AG09309 (cell line): ENCODE measurements at places on chromosomes 1 and 21.

DNA sequence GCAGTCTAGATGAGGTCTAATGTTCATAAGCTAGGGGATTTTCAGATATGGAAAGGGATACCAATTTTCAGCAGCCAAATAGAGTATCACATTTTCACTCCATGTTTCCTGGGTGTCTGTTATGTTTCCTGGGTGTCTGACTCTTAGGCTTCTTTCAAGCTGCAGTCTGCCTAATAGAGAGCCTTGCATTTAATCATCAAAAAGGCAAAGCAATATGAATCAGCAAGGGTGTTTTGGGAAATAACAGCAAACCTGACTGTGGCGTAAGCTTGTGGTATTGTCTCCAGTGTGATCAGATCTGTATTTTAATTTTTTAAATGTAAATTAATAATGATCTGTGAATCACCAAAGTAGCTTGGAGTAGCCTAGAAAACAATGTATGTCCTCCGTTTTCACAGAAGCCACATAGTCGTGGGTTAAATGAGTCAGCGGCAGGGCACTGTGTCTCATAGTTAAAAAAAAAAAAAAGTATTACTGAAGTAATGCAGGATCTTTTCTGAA, 10.4 kb downstream of the LGALS8 start:
- peak; percentile 20 for DNase-seq

- DNase-seq = no peak
Measured at GRCh38 chr1:156419854-156420204, 50.8 kb downstream of the RHBG start.

DNA sequence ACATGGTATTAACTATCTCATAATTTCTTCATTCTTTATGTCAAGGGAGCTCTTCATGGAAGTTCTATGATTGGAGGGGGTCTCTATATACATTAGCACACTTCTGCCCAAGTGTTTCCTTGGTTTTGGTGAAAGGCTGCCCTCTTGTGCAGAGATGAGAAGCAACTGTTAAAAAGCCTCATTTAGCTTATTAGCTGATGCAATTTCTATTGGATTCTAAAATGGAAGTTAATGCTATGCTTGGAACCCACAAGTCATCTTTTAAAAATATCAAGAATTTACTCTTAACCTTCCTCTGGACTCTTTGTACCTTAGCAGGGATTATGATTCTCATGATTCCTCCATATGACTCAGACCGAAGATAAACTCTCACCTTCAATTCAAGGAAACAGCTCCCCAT, 328.9 kb downstream of the PTBP2 start:
- DNase-seq = no peak

DNA sequence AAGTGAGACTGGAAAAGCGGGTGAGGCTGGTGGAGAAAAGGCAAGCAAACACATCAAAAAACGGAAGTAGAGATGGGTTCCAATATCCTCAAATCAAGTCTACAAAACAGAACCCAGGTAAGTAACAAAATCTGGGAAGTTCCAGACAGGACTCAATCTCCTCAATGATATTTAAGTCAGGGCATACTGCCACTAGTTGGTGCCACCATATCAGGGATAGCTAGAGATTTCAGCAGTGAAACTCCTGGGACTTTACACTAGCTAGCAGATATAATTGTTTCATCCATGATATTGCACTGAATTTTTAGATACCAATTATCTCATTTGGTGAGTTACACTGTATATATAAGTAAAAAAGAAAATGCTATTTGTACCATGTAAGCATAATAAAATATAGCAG, 52.0 kb downstream of the EYA3 start:
- no peak for DNase-seq

DNA sequence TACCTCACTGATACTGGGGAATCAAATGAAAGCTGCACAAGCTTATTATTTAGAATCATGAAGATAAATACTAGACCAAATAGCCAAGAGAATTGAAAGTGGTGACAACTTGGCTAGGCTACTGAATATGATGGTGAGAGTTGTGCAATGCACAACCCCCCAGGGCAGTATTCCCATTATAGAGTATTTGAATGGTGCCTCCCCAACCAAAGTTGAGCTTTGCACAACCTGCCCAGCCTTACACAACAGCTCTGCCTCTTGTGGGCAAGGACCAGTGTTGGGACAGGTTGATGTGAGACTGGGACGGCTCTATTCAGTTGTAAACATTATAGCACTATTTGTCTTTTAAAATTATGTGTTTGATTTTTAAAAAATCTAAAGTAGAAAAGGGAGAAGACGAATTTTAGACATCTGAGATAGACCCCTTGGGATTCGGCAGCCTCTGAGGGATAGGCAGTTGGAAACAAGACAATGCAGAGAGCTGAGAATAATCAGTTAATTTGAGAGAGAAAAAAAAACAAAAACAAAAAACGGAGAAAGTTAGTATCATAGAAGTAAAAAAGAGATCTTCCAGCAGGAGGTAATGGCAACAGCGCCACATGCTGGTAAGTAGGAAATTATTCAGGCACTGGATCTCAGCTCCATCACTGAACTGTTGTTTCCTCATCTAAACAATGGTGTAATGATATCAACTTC, 91.0 kb upstream of the KCNA3 start:
- DNase-seq = peak; percentile 17

DNA sequence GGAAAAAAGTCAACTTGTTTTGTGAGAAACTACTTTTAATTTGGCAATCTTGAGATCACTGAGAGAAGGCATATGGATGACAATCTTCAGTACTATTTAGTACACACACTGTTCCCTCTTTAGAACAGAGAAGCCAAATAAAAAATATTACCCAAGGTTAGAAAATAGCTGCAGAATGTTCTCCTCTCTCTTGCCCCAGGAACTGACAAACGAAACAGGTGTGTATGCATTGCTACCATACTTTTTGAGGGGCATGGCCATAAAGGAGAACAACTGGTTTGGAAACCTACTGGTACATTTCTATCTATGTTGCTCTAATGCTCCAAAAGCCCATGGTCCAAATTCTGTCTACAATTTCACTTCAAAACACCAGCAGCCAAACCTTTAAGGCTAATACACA, 5.7 kb downstream of the TOR1AIP2 start:
- DNase-seq = no peak

DNA sequence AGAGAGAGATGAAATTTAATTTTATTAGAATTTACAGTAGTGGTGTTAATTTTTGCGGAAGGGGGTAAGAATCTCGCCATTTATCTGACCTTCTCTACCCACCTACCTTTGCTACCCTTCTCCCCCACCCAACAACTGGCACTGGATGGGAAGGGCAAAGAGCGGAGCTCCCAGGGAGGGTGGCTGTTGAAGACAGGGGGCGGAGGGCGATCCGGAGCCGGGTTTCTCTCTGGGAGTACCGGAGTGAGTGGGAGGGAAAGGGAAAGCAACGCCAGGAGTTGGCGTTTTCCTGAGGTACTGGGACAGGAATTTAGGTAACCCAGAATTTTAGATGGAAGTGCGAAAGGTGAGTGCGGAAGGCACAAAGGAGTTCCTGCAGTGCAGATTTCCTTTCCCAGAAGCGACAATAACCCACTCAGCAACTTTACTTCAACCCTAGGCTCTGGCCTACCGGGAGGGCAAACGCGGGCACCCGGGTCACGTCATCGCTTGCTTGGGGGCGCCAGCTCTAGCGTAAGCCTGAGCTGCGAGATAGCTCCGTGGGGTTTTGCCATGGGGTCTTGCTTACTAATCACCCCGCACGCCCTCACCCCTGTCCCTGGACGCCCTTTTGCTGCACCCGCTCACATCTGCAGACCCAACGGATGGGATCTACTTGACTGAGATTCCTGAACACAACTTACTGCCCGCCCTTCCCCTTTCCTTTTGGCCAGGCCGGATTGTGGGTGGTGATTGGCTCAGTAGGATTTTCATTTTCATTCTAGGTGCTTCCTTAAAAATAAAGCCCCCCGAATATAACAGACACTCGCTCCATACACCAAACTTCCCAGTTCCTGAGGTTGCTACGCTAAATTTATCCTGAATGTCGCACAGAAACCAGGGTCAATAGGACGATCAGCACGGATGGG, 413.0 kb upstream of the ESRRG start:
- DNase-seq = no peak

DNA sequence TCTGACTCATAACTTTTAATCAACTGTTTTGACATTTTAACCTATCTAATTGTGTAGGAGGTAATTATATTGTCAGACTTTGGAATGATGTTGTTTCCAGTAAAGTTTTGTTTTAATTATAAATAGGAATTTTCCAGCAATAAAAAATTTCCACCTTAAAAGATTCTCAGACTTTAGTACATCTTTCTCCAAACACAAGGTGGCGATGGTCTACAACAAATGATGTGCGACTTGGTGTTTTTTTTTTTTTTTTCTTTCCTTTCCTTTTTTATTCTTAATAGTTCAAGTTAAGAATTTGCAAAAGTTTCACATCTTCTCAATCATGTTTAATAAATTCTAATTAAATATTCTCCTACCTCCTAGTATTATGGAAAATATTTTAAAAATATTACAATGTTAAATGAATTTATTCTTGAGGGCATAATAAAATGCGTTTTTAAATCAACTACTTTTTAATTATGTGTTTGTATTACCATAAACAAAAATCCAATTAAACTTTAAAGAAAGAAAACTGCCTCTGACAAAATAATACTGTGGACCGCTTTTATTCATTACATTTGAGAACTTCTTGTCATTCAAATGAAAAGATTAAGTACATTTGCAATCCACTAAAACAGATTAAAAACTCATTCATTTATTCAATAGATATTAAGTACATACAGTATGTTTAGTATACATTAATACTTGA, 4.4 kb upstream of the ADAMTS1 start:
- no peak for DNase-seq

DNA sequence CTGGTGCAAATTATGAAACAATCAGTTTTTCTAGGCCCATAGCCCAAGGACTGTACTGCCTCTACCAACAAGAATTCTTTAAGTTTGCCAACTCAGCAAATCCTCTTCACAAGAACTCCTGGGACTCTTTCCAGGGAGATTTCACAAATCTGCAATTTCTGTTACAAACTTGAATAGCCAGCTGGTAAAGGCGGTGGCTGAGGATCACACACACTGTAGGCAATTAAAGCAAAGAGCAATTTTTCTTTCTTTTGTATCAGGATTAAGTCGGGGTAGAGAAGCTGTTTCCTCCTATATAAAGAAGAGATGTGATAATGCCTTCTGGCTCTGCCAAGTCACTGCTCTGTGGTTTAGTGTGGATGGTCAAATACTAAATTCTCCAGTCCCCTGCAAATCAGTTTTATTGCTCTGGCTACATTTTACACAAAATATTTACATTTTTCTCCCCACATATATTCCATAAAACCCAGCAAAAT, 1.7 kb downstream of the ALDH9A1 start:
- DNase-seq = peak; percentile 95

GRCh38 chr1:164561007-164561406, 2.0 kb downstream of the PBX1 start:
- DNase-seq = no peak

DNA sequence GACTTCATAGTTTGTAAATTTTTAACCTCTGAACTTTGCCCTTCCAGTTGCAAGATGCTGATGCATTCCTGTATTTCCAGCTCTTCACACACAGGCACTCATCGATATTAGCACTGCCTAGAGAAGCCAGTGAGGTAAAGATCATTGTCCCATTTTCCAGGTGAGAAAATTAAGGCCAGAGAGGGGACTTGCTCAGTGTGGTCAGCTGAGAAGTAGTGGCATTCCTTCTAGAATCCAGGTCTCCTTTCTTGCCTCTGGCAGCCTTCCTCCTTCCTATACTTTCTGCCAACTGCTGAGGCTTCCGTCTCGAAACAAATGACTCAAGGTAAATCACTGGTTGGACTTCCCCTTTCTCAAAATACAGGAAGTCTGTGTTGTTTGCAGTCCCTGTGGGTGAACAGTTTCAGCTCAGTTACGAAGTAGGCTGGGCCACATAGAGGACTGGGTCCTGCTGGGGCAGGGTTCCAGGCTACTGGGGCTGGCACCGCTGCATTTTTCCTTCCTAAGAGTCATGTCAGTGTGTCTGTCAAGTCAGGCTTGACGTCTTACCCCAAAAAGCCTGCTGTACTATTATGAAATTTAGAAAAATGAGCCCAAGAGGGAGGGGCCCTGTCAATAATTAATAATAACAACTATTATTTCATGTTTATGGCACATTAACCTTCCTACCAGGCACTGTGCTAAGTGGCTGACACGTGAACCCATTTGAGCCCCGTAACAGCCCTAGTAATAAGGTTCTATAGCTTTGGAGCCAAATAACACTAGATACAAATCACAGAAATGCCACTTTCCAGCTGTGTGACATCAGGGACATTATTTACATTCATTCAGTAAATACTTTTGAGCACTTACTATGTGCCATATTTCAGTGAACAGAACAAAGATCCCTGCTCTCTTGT, 16.6 kb upstream of the RNF19B start:
- peak; percentile 64 for DNase-seq

GRCh38 chr1:177278626-177279390, 108.0 kb downstream of the BRINP2 start:
- DNase-seq = no peak
